ENCODE measurements at places on chromosomes 7 and 10.

GRCh38 chr10:91589015-91589657 lies 43.7 kb downstream of the PPP1R3C start:
- DNase-seq: no peak

DNA sequence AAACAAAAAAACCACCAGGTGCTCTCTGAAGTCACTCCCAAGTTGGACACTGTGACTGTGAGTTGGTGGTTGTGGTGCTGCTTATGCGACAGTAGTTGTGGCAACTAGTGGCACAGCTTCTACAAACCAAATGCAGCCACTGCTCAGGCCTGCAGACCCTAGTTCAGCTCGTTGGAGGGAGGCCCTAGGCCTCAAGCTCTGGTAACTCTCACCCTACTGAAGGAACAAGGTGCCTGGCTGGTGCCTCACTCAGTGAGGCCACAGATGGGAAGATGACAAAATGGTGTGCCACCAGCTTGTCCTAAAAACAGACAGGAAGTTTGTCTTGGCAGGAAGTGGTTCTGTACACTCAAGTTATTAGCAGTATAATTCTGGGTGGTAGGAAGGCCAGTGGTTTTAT lies 45.3 kb upstream of the RAPGEF5 start:
- DNase-seq: no peak

- no peak for DNase-seq
These were observed 141.9 kb downstream of the RNF133 start for GRCh38 chr7:122556873-122557542.

DNA sequence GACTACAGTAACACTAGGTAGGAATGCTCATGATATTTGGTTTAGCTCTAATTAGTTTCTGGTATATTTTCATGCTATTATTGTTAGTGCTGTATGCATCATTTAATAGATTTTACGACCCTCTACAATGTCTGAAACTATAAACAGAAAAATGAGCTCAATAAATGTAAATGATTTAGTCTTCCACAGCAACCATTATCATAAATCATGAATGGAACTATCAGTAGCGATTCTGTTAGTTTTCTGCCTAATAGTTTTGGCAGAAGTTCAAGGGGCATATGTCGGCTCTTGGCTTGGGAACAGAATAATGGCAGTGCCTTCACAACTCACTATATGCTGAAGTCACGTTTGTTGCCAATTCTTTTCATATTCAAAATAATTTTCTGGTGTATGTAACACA lies 494.8 kb downstream of the PARD3 start:
- DNase-seq: no peak

DNA sequence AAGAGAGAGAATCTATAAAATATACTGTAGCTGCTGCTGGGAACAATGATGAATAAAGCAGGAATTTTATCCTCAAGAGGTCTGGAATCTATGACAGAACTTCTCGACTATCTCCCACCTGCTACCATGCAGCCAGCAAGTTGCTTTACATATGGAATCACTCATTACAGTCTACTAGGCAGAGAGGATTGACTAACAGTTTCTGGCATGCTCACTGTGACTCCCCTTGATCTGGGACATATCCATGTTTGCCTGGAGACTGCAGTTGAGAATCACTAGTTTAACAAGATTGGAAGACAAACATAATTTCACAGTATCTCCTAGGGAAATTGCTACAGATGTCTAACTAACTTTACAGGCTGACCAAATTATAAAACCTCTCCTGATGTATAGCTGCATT lies 13.3 kb downstream of the GPR37 start:
- no peak for DNase-seq

- DNase-seq: no peak
These were observed 27.1 kb downstream of the BMS1 start for GRCh38 chr10:42809676-42810075.

- no peak for DNase-seq
These were observed 126.1 kb downstream of the FAM204A start for GRCh38 chr10:118216020-118216419.

GRCh38 chr10:99330347-99330924 lies 1.3 kb downstream of the CNNM1 start:
- no peak for DNase-seq

- no peak for DNase-seq
These were observed at the start of gene CHN2 for GRCh38 chr7:29194594-29195427. TSS of gene CHN2 (plus strand) at chr7:29194775.

GRCh38 chr7:11343818-11344413 lies 370.2 kb downstream of the PHF14 start:
- DNase-seq: no peak

DNA sequence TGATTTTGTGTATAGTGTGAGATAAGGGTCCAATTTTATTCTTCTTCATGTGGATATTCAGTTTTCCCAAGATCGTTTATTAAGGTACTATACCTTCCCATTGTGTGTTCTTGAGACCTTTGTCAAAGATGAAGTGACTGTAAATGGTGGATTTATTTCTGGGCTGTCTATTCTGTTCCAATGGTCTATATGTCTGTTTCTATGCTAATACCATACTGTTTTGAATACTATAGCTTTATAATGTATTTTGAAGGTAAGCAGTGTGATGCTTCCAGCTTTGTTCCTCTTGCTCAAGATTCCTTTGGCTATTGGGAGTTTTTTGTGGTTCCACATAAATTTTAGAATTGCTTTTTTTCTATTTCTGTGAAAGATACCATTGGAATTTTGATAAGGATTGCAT lies 8.7 kb upstream of the VWDE start:
- DNase-seq: no peak

DNA sequence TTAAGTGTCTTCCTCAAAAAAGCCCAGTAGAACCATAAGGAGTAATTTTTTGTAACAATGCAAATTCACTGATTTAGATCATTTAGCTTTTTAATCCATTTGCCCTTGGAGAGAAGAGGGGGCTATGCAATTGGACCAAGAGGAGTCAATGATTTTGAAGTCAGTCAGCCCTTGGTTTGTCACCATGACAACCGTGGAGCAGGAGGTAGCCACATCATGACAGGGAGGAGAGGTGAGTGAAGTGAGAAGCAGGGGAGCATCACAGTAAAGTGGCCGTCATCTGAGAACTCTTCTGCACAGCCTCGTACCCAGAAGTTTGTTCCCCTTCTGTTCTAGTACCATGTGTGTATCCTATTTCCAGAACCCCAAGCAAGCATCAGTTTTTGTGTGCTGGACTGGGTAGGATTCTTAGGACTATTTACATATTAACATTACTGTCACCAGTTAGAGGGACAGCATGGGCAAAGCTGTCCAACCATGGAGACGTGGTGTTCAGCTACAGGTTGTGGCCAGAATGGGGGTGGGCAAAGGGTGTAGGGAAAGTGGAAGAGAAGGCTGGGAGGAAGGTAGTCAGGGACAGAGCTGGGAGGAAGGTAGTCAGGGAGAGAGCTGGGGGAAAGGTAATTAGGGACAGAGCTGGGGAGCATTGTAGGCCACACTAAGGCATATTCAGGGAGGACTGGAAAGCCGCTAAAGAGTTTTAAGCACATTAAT lies 13.1 kb downstream of the UBE3C start:
- no peak for DNase-seq

- no peak for DNase-seq
These were observed 20.8 kb downstream of the HYCC1 start for GRCh38 chr7:22992874-22993840.

DNA sequence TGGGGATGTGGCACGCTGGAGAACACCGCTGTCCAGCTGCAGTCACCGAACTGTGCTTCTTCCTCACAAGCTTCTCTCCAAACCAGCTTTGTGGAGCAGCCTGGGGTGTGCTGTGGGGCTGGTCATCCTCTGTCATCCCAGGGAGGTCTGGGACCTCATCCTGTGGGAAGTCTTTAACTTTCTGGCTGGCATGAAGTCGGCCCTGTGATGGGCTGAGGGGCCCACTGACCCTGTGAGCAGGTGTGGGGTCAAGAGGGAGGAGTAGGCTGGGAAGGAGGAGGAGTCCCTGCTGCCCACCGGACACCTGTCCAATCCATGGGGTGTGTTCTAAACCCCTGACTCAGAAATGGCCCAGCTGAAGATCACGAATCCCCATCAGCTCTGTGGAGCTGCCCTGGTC lies 136.2 kb upstream of the SHH start:
- no peak for DNase-seq

GRCh38 chr10:28280652-28281051 lies 22.2 kb downstream of the MPP7 start:
- DNase-seq: no peak

DNA sequence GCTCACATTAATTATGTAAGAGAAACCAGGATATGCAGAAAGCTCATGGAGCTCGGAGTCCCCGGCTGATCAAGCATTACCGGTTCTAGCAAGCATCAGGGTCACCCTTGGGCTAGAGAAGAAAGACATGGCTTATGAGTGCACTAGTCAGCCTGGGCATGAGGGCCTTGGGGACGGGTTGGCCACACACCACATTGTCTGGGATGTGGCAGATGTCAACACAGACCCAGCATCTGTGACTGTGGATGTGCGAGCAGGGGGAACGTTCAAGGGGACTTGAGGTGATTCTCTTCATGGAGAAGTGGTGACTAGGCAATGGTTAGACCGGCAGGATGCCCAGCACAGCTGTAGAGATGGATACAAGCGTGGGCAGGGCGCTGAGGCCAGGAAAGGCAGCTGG lies 13.7 kb downstream of the ZMIZ2 start:
- no peak for DNase-seq

GRCh38 chr7:23247046-23247602 lies 549 bp downstream of the GPNMB start:
- DNase-seq: no peak

- no peak for DNase-seq
These were observed 99.4 kb upstream of the PODXL start for GRCh38 chr7:131655866-131656265.

DNA sequence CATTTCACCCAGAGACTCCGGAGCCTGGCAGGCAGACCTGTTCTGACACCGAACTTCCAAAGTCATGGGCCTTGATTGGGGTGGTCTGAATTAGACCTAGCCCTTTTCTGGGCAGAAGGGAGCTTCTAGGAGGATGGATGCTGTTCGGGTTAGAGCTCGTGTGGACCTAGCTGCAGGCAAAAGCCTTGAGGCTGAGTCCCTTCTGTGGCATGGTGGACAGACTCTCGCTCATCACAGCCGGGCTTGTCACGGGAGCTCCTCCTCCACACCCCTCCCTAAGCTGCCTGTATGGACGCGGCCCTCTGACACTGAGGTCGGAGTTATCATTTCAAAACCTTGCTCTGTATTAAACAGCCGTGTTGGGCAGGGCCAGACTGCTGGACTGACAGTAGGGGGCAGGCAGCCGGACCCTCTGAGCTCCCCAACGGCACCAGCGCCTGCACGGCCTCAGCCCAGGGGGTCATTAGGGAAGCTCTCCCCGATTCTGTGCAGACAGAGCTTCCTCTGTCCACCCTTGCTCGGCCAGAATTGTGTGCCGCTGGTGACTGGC lies 2.2 kb downstream of the IRF5 start:
- no peak for DNase-seq
